ENCODE measurements at places on chromosomes 5 and 9. TPM values are rescaled to one million over a fixed set of nuclear protein-coding genes. Genes with fewer than 3 reads are reported as not detected.

- no peak for DNase-seq
These were observed 212.1 kb downstream of the SLF1 start for GRCh38 chr5:94830520-94830919.

- DNase-seq, result no peak
These were observed 58.3 kb upstream of the SEMA6A start for GRCh38 chr5:116632890-116633289.

- DNase-seq, result no peak
These were observed 3.7 kb upstream of the DENND1A start for GRCh38 chr9:123933440-123934212.

GRCh38 chr9:83367326-83367725 lies 170.9 kb downstream of the FRMD3 start:
- DNase-seq, result no peak

Gene KIF12
- polyA plus RNA-seq, result 223 TPM

- DNase-seq, result no peak
These were observed 83.9 kb downstream of the NR2F1-AS1 start for GRCh38 chr5:93497096-93497495.

DNA sequence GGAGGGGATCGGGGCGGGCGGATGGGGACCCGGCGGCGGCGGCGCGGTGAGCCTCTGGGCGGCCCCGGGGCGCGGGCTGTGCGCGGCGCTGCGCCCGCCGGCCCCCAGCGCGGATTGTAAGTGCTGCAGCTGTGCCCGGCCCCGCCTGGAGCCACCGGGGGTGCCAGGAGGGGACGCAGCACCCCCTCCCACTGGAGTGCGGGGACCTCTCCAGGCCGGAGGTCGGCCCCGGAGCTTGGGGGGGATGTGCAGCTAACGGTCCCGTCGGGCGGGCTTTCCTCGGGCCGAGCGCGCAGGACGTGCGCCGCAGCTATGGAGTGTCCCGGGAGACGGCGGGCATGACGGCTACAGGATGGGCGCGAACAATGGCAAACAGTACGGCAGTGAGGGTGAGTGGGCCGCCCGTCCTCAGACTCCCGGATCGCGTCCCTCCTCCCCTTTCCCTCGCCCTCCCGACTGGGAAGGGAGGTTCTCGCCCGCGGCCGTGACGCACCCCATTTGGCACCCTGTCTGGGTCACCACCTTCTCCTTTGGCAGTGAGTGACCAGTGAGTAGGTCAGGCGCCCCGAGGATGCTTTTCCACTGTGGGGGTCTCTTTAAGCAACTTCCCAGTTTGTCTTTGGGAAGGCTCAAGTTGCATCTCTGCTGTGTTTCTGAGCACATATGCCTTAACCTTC lies 483 bp downstream of the FBXL7 start:
- no peak for DNase-seq

GRCh38 chr5:41065691-41066335 lies 5.3 kb downstream of the MROH2B start:
- DNase-seq, result no peak

DNA sequence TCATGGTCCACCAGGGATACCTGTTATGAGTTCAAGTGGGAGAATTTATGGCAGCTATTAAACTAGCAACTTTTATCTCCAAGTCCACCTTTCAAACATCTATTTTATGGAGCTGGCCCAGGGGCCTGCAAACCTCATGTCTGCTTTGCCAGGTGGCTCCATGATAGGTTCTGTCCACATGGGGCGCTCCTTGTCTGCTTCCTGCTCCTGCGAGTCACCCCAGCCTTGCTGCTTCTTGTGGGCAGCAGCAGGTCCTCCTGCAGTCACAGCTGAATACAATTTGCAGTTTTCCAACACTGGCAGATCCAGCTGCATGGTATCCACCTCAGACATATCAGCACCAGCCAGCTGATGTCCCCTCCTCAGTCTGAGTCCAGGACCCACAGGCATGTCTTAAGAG lies 39.6 kb upstream of the FRRS1L start:
- DNase-seq, result no peak

DNA sequence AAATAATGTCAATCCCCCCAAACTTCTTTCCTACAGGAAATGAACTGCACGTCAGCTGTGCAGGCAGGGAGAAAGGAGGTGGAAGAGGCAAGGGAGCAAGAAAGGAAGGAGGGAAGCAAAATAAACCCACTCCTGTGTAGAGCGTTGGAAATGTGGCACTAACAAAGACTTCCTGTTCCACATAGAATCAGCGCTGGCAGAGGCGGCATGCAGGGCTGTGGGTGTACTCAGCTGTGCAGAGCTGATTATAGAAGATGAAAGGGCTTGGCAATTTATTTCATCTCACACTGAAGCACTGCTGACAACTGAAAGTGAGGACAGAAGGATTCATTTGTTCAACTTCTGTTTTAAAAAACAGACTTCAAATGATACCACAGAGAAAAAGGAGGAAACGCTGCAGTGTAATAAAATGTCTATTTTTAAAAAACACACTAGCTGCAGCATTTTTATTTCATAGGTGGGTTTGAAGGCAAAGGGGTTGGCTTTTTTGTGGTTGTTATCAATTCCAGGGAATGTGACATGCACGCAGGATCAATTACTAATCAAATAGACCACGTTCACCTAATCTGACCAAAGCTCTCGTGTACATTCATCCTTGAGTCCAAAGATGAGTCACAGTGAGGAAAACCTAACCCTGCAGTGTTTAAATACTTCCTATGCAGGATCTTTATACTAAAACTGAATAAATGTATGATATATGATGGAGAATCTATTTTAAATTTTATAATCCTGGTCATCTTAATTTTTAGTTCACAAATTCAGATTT lies 583.5 kb downstream of the ZNF608 start:
- DNase-seq, result no peak

- no peak for DNase-seq
These were observed 111.9 kb upstream of the FST start for GRCh38 chr5:53368516-53368915.

Gene PRPF4
- 30.9 TPM for polyA plus RNA-seq

- DNase-seq, result no peak
These were observed 26.0 kb downstream of the SGTB start for GRCh38 chr5:65695896-65696295.

DNA sequence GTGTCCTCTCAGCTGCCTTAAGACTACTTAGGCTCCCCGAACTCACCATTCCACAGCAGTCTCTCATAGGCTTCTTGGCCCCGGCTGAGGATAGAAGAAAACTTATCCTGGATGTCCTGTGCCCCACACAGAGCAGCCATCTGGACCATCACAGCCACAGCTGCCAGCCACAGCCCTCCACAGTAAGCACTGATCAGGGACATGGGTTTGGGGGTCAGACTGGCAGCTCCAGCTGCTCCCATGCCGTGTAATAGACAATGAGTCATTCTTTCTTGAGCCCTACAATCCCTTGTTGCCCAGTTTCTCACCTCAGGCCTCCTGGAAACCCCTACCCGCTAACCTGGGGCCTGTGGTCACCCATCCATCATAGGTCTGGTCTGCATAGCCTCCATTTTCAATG lies 5.7 kb downstream of the CREB3 start:
- no peak for DNase-seq

DNA sequence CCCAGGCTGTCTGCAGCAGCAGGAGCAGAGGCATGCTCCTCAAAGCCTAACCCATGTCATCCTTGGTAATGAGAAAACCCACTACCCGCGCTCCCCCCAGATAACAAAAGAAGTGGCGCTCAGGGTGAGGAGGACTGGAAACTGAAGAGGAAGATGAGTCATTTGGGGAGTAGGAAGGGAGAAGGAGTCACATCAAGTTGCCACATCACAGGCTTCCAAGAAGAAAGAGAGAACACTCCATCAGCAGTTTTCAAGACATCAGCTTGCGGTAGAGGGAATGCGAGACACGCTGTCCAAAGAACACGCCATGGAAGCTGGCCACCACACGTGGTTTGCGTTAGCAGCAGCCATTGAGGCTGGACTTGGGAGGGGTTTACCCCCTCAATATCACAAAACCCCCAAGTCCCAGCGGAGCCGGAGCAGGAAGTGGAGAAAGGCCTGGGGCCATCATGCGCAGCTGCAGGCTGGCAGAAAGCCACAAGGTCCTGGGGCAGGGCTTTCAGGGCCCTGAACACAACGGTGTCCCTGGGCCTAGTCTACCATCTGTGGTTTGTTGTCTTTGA lies 41.5 kb downstream of the SH3PXD2B start:
- DNase-seq, result no peak

Gene TMEM171
- polyA plus RNA-seq, result 5.1 TPM

DNA sequence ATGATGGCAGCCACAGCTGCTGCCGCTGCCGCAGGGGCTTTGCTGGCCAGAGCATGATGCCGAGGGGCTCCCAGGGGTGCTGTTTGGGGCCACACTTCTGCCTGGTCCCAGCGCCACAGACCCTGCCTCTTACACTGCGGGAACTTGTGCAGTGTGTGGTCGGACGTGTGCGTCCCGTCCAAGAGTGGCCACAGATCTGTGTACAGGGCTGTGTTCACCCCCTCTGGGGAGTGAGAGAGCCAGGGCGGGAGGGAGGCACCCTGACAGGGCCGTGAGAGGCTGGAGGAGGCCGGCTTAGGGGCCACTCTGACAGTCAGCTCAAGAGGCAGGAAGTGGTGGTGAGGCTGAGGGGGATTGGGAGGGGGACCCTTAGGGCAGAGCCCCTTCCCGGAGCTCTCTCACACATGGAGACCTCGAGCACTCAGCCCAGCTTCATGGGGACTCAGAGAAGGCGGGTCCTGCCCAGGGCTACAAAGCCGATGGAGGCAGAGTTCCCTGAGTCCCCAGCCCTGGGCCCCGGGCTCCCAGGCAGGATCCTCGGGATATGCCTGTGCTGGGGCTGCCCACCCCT lies 13.1 kb upstream of the CARD19 start:
- DNase-seq, result no peak

Gene SWI5
- polyA plus RNA-seq, result 37.0 TPM

DNA sequence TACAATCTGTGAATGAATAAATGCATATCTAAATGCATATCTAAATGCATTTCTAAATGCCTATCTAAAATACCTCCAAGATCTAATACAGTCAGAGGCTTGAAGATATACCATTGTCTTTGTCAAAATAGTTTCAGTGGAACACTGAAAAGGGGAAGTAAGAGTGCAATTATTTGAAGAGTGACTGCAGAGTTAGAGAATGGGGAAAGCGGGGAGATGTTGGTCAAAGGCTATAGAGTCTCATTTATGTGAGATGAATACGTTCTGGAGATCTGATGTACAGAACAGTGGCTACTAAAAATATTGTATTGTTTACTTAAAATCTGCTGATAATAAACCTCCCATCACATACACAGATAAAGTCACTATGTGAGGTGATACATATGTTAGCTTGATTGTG lies 1126.2 kb upstream of the CDH9 start:
- no peak for DNase-seq

GRCh38 chr9:18245911-18246310 lies 228.0 kb upstream of the ADAMTSL1 start:
- DNase-seq, result no peak

GRCh38 chr5:157665467-157666070 lies 5.8 kb upstream of the C5orf52 start:
- DNase-seq, result no peak

GRCh38 chr9:121865060-121865459 lies 213.6 kb downstream of the DAB2IP start:
- no peak for DNase-seq

GRCh38 chr9:90578126-90578815 lies 64.4 kb downstream of the DIRAS2 start:
- DNase-seq, result no peak

GRCh38 chr9:22047596-22047995 lies 38.5 kb upstream of the CDKN2B start:
- no peak for DNase-seq

GRCh38 chr9:96420468-96421219 lies 2.5 kb upstream of the ZNF367 start:
- DNase-seq, result no peak

Gene IL31RA
- 0.12 TPM for polyA plus RNA-seq

GRCh38 chr9:29285818-29286217 lies 1712.5 kb upstream of the C9orf72 start:
- no peak for DNase-seq

DNA sequence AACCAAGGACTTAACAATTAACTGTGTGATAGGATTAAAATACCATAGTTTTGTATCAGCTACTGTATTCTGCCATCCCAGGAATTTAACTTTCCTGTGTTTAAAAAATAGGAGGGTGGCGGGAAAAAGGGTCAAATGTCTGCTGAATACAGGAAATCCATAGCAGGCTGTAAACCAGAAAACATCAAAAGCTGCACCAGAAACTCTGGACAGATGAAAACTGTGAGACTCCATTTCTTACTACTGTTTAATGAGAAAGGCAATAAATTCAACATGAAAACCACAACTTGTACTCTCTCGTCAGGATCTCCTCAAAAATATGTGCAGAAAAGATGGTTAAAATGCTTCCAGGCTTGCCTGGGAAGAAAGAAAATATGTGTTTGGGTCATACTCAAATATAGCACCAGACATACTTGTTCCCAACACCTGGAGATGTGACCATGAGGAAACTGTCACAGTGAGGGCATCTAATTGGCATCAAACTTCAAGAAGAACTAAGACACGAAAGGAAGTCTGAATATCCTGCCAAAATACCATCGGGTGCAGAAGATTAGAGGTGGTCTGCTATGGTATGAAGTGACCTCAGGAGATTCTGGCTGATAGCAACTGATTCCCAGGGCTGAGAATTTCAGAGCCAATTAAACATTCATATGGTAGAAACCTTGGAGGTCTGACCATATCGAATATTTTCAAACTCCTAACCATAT lies 164.7 kb upstream of the TARS1 start:
- DNase-seq, result no peak

DNA sequence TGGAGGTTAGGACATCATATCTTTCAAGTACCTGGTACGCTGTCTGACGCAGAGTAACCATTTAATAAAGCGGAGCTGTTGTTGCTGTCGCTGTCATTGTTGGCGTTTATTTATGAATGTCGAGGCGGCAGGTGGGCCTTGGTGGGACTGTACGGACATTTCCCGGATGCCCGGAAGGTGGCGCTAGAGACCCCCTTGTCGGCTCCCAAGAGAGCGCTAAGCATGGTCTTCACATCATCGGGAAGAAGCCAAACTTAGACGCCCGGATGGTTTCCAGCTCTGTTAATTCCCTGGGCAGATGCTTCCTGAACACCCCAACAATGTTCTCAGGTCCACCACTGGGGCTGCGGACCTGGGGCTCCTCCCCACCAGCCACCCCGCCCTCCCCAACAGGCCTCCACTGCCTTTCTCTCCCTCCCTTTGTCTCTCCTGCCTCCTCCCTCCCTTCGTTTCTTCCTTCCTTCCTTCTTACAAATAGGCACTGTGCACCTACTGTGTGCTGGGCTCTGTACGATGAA lies 54.1 kb downstream of the DUSP1 start:
- DNase-seq, result no peak

DNA sequence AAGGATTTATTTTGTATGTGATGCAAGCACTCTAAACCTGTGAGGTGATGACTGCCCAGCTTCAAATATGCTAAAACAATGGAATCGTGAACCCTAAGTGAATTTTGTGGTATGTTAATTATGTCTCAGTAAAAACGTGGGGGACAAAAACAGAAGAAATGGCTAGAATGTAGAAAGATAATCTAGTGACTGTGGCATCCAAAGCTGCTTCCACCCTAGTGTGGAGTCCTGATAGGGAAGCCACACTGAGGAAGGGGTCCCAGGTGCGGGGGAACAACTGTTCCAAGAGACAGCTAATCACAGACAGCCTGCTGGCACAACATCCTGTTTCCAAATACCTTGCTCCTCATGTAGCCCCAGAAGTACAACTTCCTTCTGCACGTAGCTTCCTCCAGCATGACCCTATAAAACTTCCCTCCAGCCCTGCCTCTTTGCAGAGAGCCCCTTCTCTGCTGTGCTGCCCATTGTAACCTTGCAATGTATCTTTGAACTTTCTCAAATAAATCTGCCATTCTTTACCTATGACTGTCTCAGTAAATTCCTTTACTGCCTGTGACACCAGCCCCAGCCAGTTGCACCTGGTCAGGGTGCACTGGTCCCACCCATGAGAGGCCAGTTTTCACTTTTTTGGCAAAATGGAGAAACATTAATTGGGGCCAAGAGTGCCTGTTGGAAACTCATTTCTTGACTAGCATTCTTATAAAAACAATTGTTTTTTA lies 4.9 kb downstream of the GMCL2 start:
- DNase-seq, result no peak
